ENCODE measurements at places on chromosomes 11 and 22. TPM values are rescaled to one million over a fixed set of nuclear protein-coding genes. Genes with fewer than 3 reads are reported as not detected.

SUSD2 gene
- polyA plus RNA-seq = 3.2 TPM

SERPIND1 gene
- polyA plus RNA-seq = 0.16 TPM

CATSPER1 gene
- polyA plus RNA-seq = 0.61 TPM

IFITM10 gene
- 76.5 TPM for polyA plus RNA-seq

MOV10L1 gene
- not detected for polyA plus RNA-seq

OR52J3 gene
- polyA plus RNA-seq = not detected

SAA1 gene
- 20.0 TPM for polyA plus RNA-seq

ZNF214 gene
- 0.48 TPM for polyA plus RNA-seq

CHRNA10 gene
- polyA plus RNA-seq = 2.2 TPM

MS4A3 gene
- polyA plus RNA-seq = not detected

GP1BB gene
- polyA plus RNA-seq = not detected

MPZL3 gene
- polyA plus RNA-seq = 0.71 TPM

CLP1 gene
- 6.5 TPM for polyA plus RNA-seq

TNRC6B gene
- 16.4 TPM for polyA plus RNA-seq

KCNK4 gene
- polyA plus RNA-seq = not detected

GRCh38 chr11:364991-365725, 4.1 kb upstream of the B4GALNT4 start:
- no peak overlapping the region for H3K4me3 ChIP-seq
- H3K36me3 ChIP-seq = no peaks in the 10 kb centered on the region
- no peaks in the 10 kb centered on the region for H3K4me1 ChIP-seq
- DNase-seq = no peak

GRCh38 chr11:60763692-60764369, 7.2 kb downstream of the MS4A15 start:
- no peaks in the 10 kb centered on the region for H3K36me3 ChIP-seq
- H3K27ac ChIP-seq = no peak overlapping the region
- no peak for DNase-seq
- no peaks in the 10 kb centered on the region for H3K4me1 ChIP-seq
- no peak overlapping the region for H3K4me3 ChIP-seq

- H3K4me1 ChIP-seq = no peaks in the 10 kb centered on the region
- H3K27ac ChIP-seq = peak within 1 kb of the TSS; percentile 80
- H3K27me3 ChIP-seq = no peaks in the 10 kb centered on the region
- H3K4me3 ChIP-seq = no peak within 1 kb of the TSS
- no peaks in the 10 kb centered on the region for H3K36me3 ChIP-seq
Observed at GRCh38 chr11:105034813-105035620, at the start of gene CASP1. Gene CASP1, minus strand, starts transcription at chr11:105035144. Its CDS starts 31 bp downstream, at chr11:105035113.

DNA sequence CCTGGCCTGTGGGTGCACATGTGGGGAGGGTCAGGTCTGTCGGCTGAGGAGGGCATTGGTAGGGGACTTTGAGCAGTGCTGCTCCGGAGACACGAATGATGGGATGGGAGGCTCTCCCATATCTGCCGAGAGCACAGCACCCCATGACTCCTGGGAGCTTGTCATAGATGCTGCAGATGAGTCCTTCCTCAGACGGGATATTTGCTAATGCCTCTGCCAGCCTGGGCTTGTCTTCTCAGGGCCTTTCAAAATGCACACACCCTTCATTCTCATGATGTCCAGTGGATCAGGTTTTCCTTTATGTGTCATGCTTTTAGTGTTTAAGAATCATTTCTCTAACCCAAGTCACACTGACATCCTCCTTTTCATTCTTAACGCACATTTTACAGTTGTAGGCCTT, 8.1 kb upstream of the RNH1 start:
- no peak overlapping the region for H3K4me3 ChIP-seq
- no peak for DNase-seq
- no peaks in the 10 kb centered on the region for H3K27me3 ChIP-seq
- no peaks in the 10 kb centered on the region for H3K4me1 ChIP-seq

- H3K4me1 ChIP-seq = no peaks in the 10 kb centered on the region
- H3K27me3 ChIP-seq = no peaks in the 10 kb centered on the region
- no peak for DNase-seq
Observed at GRCh38 chr22:50218153-50218995, 17.6 kb downstream of the SELENOO start.

GRCh38 chr11:66022401-66023185, 3.7 kb downstream of the CATSPER1 start:
- peak; percentile 80 for DNase-seq
- no peak overlapping the region for H3K27ac ChIP-seq
- peak overlapping the region; percentile 17 for H3K4me3 ChIP-seq
- no peaks in the 10 kb centered on the region for H3K36me3 ChIP-seq

DNA sequence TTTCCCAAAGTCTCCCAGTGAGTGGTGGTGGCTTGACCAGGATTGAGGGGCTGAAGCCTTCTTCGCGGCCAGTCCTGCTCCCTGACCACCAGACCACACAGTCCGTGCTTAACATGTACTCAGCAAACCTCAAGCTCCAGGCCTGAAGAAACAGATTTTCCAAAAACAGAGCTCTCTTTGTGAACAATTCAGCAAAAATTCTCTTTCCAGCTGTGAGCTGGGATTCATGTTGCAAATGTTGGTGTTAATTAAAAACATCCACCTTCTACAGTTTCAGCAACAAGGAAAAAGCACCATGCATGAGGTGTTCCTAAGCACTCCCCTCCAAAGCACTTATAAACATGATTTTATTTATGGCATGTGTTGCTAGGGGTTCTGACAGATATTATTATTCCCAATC, 129.5 kb downstream of the ETS1 start:
- no peak overlapping the region for H3K4me3 ChIP-seq
- H3K27ac ChIP-seq = no peak overlapping the region
- no peaks in the 10 kb centered on the region for H3K27me3 ChIP-seq

DNA sequence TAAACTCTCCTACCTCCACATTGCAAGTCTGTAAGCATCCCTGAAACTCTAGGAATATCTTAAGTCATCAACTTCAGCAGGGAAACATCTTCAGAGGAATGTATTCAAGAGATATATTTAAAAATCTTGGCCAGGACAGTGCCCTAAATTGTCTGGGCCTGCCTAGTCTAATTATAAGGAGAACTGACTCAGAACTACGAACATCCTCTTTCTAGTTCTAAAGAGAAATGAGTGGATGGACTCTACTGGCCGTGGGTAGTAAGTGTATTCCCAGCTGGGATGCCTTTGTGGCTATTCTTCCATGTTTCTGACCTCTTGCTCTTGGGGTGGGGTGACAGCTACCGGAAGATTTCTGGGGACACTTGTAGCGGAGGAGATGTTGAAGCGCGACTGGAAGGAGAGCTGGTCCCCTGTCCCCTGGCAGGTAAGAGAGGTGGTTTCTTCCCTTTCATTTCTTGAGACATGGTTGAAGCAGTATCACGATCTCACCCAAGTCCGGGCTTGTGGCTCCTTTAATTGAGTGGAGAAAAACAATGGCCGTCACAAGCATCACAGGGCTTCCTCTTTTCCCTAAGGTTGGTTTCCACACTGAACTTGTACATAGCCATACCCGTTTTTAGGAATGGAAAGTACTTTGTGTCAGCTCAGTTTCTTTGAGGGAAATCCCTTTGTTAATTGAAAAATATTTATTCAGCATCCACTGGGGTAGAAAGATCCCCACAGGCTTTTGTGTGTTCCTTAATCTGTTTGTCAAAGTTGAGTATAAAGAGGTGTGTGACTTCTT, 97.7 kb upstream of the SORL1-AS1 start:
- H3K36me3 ChIP-seq = no peaks in the 10 kb centered on the region
- no peak overlapping the region for H3K4me3 ChIP-seq
- H3K27me3 ChIP-seq = no peaks in the 10 kb centered on the region
- H3K4me1 ChIP-seq = no peaks in the 10 kb centered on the region

- H3K27me3 ChIP-seq = no peaks in the 10 kb centered on the region
- no peaks in the 10 kb centered on the region for H3K36me3 ChIP-seq
- peak within 1 kb of the TSS; percentile 29 for H3K27ac ChIP-seq
- H3K4me1 ChIP-seq = peaks cover 8% of the 10 kb centered on the region
- DNase-seq = peak; percentile 72
Observed at GRCh38 chr22:20268279-20269012, at the start of gene RTN4R. Gene RTN4R, minus strand, starts transcription at chr22:20268318. Its CDS starts 226 bp downstream, at chr22:20268092.

GRCh38 chr11:110766316-110766715, 54.1 kb upstream of the ARHGAP20 start:
- no peaks in the 10 kb centered on the region for H3K27me3 ChIP-seq
- H3K36me3 ChIP-seq = no peaks in the 10 kb centered on the region

- DNase-seq = no peak
- H3K36me3 ChIP-seq = no peaks in the 10 kb centered on the region
- H3K27ac ChIP-seq = no peak overlapping the region
Observed at GRCh38 chr11:126152586-126152985, 58.9 kb downstream of the RPUSD4 start.

DNA sequence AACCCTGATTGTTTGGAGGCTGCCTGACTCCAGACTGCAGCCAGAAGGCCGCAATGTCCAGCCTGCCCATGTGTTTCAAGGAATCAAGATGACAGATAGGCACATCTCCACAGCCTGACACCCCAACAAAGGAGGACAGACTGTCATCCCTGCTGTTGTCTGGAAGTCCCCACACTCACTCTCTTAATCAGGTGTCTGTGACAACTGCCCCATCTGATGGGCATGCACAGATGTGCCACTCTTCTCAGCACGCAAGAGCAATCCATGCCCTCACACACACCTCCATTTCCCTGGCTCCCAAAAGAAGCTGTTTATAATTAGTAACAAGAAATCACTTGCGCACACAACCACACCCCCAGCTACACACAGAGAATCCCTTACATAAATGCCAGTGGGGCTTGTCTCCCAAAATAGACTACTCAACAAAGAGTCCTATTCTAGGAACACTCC, 117.6 kb downstream of the C11orf58 start:
- H3K4me3 ChIP-seq = no peak overlapping the region
- no peaks in the 10 kb centered on the region for H3K27me3 ChIP-seq
- H3K27ac ChIP-seq = no peak overlapping the region
- no peaks in the 10 kb centered on the region for H3K4me1 ChIP-seq

DNA sequence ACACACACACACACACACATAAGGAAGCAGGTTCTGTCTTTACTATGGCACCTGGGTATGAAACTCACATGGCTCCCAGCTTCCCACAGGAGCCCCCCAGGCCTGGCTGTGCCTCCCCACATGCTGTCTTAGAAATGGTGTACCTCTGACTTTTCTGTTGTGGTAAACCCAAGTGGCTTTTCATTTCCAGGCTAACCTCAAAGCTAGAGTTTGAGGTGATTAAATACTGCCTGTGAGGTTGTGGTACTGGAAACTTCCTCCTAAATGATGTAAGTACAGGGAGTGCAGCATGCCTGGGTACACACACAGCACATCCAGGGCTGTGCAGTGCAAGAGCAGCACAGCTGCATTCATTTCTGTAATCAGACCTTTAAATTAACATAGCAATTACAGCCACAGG, 34.4 kb downstream of the ME3 start:
- DNase-seq = no peak
- H3K27me3 ChIP-seq = no peaks in the 10 kb centered on the region
- no peaks in the 10 kb centered on the region for H3K36me3 ChIP-seq
- H3K4me1 ChIP-seq = peaks cover 4% of the 10 kb centered on the region
- no peak overlapping the region for H3K4me3 ChIP-seq
- H3K27ac ChIP-seq = no peak overlapping the region

DNA sequence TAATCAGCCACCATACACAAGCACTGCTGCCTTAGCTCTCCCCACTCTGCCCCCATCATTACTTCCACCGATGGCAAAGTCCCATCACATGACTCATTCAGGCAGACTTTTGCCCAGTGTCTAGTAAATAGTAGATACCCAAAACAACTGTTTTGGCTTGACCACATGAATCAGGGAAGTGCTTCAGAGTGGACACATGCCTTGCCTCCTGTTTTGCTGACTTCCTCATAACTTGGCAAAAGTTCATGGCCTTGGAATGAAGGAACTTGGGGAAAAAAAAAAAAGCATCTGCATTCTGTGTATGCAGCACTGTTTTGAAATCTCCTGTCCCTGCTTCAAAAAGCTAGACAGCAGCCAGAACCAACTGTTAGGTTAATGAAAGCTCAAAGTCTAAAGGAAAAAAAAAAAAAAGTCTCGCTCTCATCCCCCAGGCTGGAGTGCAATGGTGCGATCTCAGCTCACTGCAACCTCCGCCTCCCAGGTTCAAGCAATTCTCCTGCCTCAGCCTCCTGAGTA, 335.3 kb downstream of the FAM181B start:
- no peaks in the 10 kb centered on the region for H3K4me1 ChIP-seq
- no peaks in the 10 kb centered on the region for H3K36me3 ChIP-seq
- H3K27me3 ChIP-seq = no peaks in the 10 kb centered on the region
- no peak overlapping the region for H3K4me3 ChIP-seq

GRCh38 chr11:63641727-63642126, 27.5 kb upstream of the PLAAT3 start:
- no peaks in the 10 kb centered on the region for H3K4me1 ChIP-seq
- H3K27me3 ChIP-seq = no peaks in the 10 kb centered on the region
- H3K36me3 ChIP-seq = no peaks in the 10 kb centered on the region

DNA sequence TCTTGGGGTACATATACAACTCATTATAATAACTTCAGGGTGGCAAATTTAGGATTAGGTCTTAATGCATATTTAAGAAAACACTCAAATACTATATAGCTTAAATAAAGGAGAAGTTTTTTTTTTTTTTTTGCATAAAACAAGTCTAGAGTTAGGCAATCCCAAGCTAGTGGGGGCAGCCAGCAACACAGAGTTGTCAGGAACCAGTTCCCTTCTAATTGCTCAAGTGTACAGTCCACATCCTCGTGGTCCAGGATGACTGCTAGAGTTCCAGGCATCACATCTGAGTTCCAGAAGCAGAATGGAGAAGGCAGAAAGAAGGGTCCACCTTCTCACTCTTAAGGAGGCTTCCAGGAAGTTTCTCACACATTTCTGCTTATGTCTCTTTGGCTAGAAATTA, 261.9 kb upstream of the PLET1 start:
- H3K36me3 ChIP-seq = no peaks in the 10 kb centered on the region
- H3K27ac ChIP-seq = no peak overlapping the region
- DNase-seq = no peak
- no peaks in the 10 kb centered on the region for H3K27me3 ChIP-seq

DNA sequence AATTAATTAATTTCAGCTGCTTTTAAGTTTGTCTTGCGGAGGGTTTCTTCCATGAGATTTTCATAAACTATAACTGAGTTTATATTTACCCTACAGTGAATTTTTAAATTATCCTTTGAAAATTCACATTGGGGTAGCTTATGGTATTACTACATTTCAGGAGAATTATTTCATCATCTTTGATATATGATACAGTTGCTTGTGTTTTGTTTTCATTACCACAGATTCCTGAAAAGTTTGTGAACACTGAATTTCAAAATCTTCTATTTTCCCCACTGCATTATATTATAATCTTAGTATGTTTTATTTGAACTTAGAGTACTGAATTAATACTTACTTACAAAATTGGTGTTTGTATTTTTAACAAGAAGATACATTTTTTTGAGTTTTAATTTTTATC, 24.4 kb downstream of the METTL15 start:
- no peak for DNase-seq
- no peak overlapping the region for H3K4me3 ChIP-seq
- H3K27me3 ChIP-seq = no peaks in the 10 kb centered on the region

DNA sequence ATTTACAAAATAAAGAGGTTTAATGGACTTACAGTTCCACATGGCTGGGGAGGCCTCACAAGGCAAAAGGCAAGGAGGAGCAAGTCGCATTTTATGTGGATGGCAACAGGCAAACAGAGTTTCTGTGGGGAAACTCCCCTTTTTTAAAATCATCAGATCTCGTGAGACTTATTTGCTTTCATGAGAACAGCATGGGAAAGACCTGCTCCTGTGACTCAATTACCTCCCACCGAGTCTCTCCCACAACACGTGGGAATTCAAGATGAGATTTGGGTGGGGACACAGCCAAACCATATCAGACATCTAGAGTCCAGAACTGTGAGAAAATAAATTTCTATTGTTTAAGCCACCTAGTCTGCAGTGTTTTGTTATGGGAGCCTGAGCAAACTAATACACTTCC, 80.8 kb downstream of the ME3 start:
- no peak for DNase-seq
- H3K4me3 ChIP-seq = no peak overlapping the region
- H3K4me1 ChIP-seq = peaks cover 11% of the 10 kb centered on the region
